ENCODE measurements at places on chromosomes 2 and 18.

DNA sequence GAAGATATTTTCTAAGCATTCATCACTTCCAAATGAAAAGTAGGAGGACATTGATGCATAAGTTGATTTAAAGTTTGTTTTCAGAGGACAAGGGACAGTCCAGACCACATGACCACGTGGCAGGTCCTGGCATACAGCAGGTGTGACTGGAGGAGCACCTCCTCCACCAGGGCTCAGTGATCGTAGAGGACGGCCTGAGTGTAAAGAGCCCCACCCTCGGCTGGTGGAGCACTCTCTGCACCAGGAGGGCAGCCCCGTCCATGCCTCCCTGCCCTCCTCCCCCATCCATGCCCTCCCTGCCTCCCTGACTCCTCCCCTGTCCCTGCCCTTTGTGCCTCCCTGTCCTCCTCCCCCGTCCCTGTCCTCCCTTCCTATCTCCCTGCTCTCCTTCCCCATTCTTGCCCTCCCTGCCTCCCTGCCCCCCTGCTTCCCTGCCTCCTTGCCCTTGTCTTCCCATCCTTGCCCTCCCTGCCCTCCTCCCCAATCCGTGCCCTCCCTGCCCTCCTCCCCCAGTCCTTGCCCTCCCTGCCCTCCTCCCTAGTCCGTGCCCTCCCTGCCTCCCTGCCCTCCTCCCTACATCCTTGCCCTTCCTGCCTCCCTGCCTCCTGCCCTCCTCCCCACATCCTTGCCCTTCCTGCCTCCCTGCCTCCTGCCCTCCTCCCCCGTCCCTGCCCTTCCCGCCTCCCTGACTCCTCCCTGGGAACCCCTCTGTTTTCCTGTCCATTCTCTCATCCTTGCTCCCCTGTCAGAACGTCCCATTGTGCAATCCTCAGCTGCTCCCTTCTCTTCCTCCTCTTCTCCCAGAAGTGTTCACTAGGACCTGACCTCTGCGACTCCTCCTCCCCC, 47.9 kb downstream of the ANKMY1 start:
- DNase-seq: no peak

GRCh38 chr2:237177052-237177451, 91.4 kb downstream of the COPS8 start:
- no peak for DNase-seq

DNA sequence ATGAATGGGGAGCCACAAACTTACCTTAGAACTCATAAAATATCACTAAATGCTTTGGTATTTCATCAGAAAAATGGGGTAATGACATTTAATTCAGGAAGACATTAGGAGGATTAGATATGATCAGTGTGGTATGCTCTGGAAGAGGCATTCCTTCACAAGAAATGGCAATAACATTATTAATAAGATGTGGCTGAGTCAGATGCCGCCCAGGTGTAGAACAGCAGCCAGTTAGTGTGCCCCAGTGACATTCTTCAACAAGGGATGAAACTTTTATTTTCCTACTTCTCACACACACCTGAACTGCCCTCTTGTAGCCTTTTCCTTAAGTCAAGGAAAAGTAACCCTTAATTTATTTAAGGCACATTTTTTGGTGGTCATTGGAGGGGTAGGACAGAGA, 69.2 kb upstream of the DYNAP start:
- DNase-seq: no peak

DNA sequence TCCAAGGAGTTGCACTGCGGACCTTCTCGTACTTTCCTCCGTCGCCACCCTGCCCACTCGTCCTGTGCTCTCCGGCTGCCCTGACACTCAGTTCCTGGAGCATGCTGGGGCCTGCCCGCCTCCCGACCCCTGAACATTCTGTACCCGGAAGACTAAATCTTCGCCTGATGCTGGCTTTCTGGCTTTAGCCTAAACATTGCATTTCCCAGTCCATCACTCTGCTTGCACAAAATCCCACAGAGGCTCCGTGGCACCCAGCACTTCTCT, 550 bp upstream of the SFXN5 start:
- DNase-seq: no peak

DNA sequence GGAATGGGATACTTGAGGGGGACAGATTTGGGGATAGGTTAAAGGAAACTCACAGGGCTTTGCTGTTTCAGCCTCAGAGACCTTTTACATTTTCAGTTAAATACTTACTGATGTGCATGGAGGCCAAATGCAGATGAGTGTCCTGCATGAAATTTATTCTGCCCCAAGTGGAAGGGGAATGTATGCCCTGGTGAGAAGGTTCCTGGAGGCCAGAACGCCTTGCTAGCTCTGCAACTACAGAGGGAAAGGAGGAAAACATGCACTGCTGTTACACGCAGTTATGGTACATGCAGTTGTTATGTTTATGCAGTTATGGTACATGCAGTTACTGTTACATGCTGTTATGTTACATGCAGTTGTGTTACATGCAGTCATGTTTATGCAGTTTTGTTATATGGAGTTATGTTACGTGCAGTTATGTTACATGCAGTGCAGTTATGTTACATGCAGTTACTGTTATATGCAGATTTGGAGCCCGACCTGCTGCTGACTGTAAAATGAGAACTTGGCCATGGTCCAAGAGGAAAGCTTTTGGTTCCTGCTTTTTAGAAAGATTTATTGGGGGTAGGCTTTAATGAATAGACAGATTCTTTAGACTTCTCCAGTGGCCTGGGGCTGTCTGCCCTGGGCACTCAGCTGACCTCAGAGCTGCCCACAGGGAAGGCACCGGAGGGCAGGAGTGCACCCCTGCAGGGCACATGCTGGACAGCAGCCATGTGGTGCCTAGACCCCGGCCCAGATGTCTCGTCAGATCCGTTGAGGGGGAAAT, 84.1 kb downstream of the LDLRAD4 start:
- peak; percentile 25 for DNase-seq
